Activated CD4-positive, alpha-beta T cell treated with anti-CD3 and anti-CD28 coated beads, Interleukin-2, amount 50 U/mL, for 1 hour (primary cell): ENCODE measurements at places on chromosomes 4 and X.

DNA sequence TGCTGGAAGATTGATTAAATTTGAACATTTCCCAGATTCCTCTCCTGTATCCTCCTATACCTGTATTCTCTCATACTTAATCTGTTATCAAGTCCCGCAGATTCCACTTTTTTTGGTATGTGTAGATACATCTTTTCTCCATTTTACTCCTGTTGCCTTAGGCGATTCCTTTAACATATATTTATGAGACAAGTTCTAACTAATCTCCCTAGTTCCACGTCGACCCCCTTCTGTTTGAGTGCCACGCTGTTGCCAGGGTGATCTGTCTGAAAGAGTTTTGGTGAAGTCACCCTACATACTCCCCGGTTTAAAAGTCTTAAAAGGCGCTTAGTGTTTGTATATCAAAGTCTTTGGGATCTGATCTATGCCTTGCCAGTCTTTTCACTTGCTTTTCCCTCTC is 2.4 kb downstream of the HNRNPH2 start:
- no peak for DNase-seq

DNA sequence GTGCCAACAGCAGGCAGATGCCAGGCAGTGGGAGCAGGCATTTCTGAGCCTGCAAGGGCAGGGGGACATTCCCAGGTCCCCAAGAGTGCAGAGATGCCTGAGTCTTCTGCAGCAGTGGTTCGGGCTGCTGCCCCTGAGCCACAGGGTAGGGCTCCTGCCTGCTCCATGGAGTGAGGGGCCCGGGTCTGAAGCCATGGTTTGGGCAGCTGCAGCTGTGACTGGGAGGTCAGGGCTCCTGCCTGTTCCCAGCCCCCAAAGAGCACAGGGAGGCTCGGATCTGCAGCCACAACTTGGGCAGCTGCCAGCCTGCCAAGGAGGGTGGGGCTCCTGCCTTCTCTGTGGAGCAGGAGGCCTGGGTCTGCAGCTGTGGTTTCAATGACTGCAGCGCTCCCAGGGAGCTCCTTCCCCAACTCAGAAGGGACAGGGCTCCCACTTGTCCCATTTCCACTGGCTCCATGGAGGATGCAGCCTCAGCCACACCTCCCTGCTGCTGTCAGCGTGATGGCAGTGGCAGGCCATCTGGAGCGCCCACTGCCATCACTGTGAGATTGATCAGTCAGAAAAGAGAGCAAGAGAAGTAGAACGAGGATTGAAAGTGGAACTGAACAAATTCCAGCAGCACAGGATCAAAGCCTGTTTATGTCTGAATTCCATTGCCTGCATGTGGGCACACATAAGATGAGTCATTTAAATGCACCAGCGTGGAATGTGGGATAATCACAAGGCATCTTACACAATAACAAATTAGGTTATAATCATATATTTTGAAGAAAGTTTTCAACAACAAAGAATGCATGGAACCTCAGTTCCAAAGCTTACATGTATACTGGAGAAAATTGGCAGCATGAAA is 93.1 kb upstream of the CXorf51A start:
- DNase-seq, result no peak

GRCh38 chr4:123104310-123105025 is 182.1 kb upstream of the NUDT6 start:
- no peak for DNase-seq

DNA sequence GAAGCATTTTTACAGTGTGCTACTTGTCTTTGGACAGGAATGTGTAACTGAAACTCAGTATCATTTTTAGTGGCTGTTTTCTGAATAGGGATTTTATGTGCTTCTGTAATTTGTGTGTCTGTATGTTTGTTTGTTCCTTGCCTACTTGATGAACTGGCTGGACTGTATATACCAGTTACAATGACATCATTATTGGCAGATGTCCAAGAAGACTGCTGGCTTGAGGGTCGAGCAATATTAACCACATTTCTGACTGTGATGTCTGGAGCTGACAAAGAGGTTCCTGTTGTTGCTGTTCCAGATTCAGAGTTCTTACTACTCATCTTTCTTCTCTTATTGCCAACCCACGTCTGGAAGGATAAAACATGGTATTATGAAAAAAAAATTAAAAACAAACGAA is 33.0 kb downstream of the HDX start:
- no peak for DNase-seq

GRCh38 chrX:70289793-70290770 is at the start of the genes KIF4A and PDZD11:
Gene KIF4A, plus strand, starts transcription at chrX:70290104. Its CDS starts 355 bp downstream, at chrX:70290459.
Gene PDZD11, minus strand, starts transcription at chrX:70289927. Its CDS starts 586 bp downstream, at chrX:70289341.
- peak; percentile 65 for DNase-seq

GRCh38 chr4:744212-744841 is 38.7 kb downstream of the PCGF3 start:
- no peak for DNase-seq

GRCh38 chr4:73874386-73874785 is 5.2 kb downstream of the CXCL1 start:
- no peak for DNase-seq

DNA sequence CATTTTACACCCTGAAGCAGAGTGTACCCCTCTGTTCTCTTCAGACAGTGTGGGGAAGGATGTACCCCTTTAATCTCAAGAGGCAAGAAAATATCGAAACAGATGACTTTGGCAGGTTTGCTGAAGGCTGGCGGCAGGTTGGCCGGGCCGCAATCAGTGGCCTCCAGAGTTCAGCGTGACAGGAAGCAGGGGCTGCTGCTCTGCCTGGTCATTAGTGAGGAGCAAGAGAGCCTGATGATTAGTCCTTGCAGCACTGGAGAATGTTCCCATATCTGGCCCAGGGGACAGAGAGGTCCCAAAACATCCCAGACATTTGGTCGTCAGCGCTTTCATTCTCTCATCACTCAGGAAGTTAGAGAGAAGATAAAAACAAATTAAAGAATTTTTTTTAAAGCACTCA is 352.8 kb downstream of the SPRY1 start:
- no peak for DNase-seq

DNA sequence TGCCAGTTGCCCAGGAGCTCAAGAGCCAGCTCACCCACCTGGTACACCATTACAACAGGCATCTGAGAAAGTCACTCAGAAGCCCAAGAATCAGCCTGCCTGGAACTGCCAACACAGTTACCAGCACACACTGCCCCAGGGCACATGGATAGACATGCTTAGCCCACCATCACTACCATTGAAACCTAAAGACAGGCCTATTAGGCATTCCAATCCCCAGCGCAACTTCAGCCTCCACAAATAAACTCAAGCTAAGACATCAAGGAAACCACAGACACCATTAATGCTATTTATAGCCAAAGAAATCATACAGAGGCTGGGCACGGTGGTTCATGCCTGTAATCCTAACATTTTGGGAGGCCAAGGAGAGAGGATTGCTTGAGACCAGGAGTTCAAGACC is 42.3 kb downstream of the ATRX start:
- no peak for DNase-seq

DNA sequence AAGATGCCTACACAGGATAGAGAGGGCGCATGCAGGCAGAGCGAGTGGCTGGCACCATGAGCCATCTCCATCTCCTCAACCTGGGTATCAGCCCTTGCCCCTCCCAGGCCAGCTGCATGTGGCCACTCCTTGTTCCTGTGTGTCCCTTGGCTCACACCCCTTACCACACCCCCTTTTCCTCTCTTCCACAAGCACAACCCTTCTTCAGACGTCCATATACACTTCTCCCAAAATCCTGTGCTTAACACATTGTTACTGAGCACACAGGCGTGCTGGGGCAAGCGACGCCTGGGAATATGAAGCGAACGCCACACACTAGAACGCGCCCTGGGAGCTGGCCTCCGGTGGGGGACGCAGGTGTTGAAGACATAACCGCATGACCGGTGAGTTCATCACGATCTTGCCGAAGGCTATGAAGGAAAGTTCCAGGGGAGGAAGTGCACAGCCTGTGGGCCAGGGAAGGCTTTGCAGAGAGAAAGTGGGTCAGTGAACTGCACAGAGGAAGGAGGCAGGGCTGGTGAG is 19.1 kb upstream of the KIAA0232 start:
- no peak for DNase-seq

- no peak for DNase-seq
Observed at GRCh38 chrX:106612393-106612763, 600 bp downstream of the RADX start.

DNA sequence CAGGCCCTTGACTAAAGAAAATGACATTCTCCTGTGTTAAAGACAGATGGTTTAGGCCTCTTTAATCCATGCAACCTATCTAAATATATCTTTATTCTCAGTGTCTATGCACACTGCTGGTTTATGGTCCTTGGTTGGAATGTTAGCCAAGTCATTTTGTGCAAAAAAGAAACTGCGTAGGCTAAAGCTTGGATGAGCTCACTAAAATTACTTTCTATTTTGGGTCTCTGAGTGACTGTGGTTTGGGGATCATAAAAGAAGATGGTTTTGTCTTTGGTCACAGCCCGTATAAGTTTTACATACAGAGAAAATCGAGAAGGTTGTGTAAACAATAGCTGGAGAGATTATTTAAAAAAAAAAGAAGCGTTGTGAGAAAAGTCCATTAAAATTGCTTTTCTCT is 443.6 kb downstream of the UBE2NL start:
- no peak for DNase-seq

GRCh38 chr4:80462621-80463091 is 127.1 kb downstream of the CFAP299 start:
- no peak for DNase-seq

- no peak for DNase-seq
Observed at GRCh38 chrX:72395237-72395636, 89.5 kb upstream of the CITED1 start.

GRCh38 chrX:28133763-28134162 is 152.5 kb upstream of the DCAF8L1 start:
- no peak for DNase-seq

DNA sequence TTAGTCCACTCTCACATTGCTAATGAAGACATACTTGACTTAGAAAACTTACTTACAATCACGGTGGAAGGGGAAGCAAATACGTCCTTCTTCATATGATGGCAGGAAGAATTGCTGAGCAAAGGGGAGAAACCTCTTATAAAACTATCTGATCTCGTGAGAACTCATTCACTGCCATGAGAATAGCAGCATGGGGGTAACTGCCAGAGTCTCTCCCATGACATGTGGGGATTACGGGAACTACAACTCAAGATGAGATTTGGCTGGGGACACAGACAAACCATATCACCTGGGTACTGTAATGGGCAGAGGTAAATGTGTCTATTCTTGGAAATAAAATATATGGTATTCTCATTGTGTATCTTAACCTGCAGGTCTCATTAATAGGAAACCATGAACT is 711.6 kb upstream of the GRID2 start:
- no peak for DNase-seq

DNA sequence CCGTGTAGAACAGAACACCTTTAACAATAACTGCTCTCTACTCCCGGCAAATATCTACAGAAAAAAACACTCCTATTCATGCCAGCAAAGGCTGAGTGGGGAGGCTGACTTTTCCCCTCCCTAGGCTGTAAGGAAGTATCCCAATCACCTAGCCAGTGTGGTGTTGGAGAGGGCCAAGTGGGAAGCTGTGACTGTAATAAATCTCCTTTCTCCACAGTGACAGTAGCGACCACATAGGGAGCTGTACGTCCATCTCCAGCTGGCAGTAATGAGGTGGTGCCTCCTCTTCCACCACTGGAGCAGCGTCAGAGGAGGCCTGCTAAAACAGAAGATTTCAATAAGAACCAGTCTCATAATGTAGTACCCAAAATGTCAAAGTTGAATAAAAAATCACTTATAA is 47.9 kb upstream of the PLAC1 start:
- no peak for DNase-seq

DNA sequence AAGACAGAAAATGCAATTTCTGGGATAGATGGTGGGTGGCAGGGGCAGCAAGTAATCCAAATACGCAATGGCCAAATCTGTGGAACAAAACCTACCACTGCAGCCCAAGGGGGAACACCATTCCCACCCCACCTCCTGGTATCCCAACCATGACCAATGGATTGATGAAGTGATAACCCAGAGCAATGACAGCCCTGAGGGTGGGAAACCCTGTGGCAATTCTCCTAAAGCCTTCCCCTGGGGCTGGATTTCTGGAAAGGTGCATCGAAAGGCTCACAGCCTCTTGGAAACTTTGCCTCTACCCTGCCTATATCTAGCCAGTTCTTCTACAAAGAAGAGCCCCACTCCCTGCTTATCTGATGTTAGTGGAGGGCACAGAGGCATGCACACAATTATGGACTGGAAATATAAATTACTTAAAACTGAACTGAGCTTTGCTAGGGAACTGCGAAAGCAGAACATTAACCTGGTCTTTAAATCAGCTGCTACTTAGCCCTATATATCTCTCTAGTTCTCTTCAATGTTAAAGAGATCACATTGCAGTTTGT is 59.9 kb upstream of the TXK start:
- no peak for DNase-seq

DNA sequence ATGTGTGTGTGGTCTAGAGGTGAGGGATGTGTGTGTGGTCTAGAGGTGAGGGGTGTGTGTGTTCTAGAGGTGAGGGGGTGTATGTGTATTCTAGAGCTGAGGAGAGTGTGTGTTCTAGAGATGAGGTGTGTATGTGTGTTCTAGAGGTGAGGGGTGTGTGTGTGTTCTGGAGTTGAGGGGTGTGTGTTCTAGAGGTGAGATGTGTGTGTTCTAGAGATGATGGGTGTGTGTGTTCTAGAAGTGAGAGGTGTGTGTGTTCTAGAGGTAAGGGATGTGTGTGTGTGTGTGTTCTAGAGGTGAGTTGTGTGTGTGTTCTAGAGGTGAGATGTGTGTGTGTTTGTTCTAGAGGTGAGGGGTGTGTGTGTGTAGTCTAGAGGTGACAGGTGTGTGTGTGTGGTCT is 1.3 kb downstream of the BST1 start:
- DNase-seq, result no peak

GRCh38 chrX:47623540-47624027 is 3.9 kb upstream of the SYN1 start:
- peak; percentile 36 for DNase-seq

DNA sequence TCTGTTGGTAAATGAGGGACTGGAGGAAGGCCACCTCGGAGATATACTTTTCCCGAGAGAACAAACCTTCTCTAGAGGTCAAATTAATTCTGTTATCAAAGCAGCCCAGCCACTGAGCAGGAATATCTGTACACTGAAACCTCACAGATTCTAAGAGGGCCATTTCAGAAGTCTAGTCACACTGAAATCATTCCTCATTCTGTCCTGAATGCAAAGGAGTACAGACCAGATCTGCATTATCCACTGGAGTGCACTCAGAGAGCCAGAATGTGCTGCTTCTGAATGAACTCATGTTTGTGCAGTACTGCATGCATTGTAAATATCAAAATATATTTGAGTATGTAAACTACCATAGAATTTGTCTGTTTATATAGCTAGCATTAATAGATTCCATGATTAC is 278.3 kb upstream of the FSTL5 start:
- no peak for DNase-seq

DNA sequence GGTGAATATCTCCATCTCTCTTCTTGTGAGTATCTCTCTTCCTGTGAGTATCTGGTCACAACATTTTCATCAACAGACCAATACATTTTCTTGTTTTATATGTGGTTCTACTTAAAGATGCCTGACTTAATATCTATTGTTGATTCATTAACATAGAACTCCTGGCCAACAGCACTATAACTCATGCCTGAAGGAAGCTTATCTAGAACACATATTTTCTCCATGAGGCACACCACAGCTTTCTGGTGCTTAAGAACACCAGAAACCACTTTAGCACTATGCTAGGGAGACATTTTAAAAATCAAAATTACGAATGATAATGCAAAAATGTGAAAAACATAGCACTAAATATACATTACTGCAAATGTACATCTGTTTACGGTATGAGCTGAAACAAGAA is 190.4 kb downstream of the GABRB1 start:
- DNase-seq, result no peak
